ENCODE measurements at places on chromosomes 12 and 14.

DNA sequence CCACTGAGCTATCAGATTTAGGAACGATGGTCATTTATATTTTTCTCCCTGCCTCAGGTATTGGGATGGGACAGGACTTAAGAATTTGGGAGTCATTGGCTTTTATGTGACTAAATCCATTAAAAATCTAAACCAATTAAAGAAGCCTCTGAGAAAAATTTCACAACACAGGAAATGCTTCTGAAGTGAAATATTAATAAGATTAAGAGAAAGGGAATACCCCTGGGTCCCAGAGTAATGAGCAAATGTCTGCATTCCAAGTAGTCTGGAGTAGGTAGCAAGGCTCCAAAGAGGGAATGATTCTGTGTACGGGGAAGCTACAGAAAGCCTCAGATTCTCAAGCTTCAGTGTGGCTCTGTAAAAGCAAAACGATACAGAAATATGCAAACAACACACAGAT is 707 bp upstream of the MED6 start:
- DNase-seq, result no peak

DNA sequence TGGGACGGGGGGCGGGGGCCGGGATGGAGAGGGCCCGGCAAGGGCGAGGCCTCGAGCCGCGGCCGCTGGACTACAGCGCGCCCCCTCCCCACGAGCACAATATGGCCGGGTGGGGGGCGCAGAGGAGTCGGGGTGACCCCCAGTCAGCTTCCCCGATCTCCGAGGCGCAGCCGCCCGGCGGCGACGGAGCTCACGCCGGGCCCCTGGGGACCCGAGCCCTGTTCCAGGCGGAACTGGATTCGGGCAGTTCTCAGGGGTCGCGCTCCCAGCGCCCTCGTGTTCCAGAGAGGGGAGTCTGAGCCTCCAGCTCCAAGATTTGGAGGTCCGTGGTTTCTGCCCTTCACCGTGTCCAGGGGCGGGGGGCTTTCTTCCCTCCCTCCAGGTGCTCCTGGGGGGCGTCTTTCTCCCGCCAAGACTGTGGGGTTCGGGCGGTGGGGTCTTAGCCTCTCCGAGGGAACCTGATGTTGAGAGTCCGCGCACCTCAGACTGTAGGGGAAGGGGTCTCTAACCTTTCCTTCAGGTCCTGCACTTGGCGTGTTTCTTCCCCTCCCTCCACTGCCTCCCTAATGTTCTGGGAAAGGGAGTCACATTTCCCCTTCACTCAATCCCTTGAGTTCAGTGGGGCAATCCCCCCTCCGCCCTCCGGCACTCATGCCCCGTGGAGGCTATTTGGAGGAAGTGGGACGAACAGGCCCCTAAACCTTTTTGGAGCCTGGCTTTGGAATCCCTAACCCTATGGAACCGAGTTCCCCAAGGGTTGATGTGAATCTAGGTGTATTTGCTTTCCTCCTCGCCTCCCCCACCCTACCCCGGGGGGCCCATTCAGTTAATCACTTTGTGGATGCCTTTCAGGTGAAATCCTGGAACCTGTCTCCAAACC is 584 bp downstream of the ACVR1B start:
- DNase-seq, result no peak

DNA sequence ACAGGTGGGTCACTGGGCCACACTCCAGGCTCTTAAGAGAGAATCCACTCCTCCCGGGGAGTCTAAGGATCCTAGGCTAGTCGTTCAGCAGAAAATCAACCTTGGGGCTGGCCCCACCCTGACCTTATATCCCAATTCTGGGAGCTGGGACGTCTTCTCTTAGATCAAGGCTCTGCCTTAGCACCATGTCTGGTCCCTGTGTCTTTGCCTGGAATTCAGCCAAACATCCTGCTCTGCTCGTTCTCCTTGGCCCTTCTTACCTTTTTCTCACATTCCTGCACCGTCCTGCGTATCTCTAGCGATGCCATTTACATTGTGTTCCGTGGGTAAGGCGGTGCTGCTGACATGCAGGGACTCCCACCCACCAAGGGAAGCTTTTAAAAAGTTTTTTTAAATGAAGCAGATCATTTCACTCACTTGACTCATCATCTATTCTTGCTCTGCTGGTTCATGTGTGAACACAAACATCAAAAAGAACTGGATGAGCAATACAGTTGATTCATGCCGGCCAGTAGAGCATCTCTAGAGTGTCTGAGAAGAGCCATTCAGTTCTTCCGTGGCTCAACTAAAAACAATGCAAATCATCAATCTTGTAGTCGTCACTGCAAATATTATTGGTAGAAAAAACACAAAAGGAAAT is 50.2 kb downstream of the KCNK13 start:
- DNase-seq, result no peak

DNA sequence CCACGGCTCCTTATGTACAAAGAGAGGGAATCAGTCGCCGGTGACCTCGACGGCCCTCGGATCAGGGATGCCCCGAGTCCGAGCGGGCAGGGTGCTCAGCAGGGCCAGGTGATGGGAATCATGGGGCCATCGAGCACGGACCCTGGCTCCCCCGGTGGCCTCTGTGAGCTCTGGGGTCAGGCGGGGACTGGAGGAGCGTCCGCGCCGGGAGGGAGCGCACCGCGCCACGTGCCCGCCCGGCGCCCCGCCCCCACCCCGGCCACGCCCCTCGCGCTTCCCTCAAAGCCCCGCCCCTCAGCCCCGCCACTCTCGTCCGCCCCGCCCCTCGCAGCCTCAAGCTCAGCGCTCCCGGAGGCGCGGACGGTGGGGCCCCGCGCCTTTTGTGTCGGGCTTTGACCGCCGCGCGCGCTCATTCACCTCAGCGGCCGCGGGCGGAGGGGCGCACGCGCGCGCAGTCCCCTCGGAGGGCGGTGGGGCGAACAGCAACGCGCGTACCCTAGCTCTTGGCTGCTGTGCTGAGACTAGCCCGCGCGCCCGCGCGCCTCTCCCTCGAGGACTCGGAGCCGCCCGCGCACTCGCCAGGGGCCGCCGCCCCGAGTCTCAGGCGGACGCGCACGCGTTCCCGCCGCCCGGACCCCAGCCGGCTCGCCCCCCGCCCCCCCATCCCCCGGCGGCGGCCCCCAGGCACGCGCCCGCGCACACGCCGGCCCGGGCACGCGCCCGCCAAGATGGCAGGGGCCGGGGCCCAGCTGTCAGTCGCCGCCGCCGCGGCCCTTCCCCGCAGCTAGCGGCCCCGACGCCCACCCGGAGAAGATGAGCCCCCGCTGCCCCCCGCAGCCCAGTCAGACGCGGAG is 93.9 kb upstream of the EVL start:
- peak; percentile 5 for DNase-seq

DNA sequence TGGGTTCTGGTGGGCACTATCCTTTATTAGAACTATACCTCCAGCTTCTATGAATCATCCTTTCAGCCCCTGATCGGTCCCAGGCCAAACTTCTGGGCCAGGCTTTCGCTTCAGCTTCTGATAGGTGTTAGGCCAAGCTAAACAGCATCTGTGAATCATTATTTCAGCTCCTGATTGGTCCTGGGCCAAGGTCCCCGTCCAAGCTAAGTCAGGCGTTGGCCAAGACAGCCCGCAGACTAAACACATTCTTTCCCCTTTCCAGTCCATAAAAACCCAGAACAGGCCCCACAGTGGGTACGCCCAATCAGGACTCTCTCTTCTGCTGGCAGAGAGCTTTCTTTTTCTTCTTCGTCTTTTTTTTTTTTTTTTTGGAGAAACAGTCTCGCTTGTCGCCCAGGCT is 1808.9 kb upstream of the SEL1L start:
- no peak for DNase-seq

- no peak for DNase-seq
Observed at GRCh38 chr12:12892681-12893141, 1.3 kb downstream of the GPRC5A start.

- no peak for DNase-seq
Observed at GRCh38 chr14:90538716-90539495, 142.1 kb downstream of the CALM1 start.

DNA sequence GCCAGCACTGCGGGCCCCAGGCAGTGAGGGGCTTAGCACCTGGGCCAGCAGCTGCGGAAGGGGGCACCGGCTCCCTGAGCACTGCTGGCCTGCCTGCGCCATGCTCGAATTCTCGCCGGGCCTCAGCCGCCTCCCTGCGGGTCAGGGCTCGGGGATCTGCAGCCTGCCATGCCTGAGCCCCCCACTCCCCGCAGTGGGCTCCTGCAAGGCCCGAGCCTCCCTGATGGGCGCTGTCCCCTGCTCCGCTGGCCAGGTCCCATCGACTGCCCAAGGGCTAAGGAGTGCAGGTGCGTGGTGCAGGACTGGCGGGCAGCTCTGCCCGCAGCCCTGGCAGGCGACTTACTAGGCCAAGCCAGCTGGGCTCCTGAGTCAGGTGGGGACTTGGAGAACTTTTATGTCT is 133.3 kb upstream of the LMNTD1 start:
- DNase-seq, result no peak

DNA sequence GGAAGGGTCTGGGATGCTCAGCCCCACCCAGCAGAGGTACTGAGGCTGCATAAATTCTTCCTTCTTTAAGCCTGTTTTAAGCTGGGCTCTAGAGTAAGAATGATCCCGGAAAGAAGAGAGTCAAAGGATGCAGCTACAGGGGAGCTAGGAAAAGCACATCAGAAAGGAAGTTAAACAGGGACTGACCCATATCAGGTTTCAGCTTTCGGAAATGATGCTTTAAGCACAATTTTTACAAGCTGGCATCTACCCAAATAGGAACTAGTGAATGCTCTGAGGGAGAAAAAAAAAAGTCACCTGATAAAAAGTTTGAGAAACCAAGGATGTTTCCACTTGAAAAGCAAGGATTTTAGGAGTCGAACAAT is 22.0 kb downstream of the TSPAN8 start:
- DNase-seq, result no peak

DNA sequence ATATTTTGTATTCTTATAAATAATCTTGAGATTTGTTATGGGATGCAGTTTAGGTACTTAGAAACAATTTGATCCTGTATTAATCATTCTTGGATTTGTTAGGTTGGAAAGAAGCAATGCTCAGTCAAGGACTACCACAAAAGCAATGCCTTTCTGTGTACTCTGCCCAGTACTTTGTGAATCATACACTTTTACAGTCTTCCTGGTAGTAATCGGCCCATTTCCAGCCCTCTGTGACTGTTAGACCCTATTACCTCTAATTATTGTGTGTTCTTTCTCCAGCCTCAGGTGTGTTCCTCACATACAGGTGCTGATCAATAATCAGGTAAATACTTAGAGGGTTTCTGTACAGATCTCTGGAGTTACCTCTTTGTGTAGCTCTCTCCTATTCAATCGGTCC is 609.0 kb downstream of the KCNH5 start:
- no peak for DNase-seq

DNA sequence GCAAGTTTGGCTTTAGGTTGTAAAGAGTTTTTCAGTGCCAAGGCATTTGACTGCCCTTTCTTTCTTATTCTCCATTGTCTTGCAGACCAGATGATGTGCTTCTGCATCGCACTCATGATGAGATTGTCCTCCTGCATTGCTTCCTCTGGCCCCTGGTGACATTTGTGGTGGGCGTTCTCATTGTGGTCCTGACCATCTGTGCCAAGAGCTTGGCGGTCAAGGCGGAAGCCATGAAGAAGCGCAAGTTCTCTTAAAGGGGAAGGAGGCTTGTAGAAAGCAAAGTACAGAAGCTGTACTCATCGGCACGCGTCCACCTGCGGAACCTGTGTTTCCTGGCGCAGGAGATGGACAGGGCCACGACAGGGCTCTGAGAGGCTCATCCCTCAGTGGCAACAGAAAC is 64.3 kb downstream of the KCNMB4 start:
- DNase-seq, result no peak

DNA sequence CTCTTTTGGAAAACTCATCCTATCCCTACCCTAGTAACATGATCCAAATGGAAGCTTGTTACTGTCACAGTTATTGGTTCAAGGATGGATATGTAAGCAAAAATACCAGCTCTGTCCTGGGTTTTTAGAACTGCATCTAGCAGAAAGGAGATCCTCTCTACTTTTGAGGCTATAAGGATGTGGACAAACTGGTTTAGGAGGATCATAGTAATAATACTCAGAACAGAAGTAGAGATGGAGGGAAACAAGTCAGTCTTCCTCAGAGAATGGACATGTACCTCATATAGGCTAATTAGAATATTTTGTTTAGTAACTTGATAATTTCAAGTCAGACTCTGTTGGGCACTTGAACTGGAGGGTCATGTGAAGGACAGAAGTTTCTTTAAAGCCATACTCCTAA is 26.6 kb downstream of the FUT8 start:
- no peak for DNase-seq

DNA sequence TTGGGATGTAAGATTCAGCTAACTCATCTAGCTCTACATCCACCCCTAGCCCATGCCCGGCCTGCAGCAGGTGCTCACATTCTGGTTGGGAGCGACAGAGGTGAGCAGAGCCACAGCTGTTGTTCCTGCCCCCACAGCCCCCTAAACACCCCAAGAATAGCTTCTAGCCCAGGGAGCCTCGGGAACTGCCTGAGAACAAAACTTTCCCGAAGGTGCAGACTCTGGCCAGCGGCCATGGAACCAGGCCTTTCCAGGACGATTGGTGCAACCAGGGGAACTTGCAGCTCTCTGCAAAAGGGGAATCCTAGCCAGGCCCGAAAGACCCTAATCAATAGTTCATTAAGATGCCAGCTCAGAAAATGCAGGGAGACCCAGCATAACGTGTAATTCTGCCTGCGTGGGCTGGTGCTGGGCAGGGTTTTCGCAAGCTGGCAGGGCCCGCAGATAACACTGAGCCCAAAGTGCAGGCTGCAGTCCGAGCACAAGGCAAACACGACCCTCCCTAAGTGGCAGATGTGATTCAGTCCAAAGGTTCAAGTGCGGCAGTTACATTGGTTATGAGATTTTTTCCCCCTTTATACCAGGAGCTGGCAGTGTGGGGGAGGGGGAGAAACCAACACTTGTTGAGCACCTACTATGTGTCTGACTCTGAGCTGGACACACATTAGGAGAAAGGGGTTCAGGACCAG is 122.5 kb upstream of the MAP1LC3B2 start:
- DNase-seq, result no peak

DNA sequence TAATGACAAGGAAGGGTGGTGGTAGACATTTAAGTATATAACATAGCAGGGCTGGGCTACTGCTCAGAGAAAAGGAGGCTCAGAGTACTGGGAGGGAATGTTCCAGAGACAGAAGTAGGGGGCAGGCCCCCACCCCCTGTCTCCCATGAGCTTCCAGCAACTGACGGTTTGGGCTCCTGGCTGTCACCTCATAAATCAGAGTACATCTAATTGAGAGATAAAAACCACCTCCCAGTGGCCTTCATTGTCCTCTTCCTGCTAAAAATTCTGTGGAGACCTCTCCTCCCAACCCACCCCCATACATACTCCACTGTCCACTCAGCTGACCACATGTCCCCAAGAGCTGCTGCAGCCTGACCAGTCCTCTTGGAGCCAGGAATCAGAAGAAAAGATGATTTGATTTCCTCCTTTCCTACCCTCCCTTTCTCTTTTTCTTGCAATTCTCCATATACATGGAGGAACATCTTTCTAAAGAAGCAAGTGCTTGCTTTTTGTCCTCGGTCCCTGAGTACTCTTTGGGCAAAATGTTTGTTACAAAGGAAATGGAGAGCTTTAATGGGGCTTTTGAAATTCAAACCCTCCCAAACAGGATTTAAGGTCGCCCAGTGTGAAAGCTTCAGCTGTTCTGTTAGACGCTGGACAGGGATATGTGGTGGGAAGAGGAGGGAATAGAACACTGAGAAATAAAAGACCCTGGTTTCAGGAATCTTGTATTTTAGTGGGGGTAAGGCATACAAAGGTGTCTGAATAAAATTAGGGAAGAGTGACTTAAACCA is 16.4 kb upstream of the KCNA5 start:
- DNase-seq, result no peak

- DNase-seq, result no peak
Observed at GRCh38 chr12:104654665-104655609, 198.2 kb downstream of the CHST11 start.

GRCh38 chr14:60989599-60989998 is 8.6 kb downstream of the SLC38A6 start:
- DNase-seq, result no peak
